ENCODE measurements at places on chromosomes 5 and 9.

DNA sequence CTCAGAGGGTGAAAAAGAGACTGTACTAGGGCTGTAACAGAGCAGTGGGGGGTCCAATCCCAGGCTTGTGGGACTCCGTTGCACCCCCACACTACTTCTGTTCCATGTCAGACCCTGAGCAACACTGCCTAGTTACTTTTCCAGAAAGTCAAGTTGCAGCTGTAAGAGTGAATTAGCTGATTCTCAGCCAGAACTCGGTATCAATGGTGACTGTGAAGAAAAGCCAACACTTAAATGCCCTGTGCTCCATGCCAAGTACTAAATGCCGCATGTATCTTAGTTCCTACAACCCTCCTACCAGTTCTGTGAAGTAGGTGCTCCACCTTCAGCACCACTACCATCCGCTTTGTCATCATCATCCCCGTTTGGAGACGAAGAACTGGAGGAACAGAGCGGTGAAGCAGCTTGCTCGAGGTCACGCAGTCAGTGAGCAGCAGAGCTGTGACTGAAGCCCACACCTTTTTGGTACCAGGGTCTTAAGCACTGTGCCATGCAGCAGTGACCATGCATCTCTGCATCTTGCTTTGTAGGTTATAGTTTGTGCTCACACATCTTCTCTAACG, 64.3 kb downstream of the NSG2 start:
- H3K27ac ChIP-seq: no peak overlapping the region
- no peak for DNase-seq
- no peaks in the 10 kb centered on the region for H3K4me1 ChIP-seq
- no peak overlapping the region for H3K4me3 ChIP-seq

DNA sequence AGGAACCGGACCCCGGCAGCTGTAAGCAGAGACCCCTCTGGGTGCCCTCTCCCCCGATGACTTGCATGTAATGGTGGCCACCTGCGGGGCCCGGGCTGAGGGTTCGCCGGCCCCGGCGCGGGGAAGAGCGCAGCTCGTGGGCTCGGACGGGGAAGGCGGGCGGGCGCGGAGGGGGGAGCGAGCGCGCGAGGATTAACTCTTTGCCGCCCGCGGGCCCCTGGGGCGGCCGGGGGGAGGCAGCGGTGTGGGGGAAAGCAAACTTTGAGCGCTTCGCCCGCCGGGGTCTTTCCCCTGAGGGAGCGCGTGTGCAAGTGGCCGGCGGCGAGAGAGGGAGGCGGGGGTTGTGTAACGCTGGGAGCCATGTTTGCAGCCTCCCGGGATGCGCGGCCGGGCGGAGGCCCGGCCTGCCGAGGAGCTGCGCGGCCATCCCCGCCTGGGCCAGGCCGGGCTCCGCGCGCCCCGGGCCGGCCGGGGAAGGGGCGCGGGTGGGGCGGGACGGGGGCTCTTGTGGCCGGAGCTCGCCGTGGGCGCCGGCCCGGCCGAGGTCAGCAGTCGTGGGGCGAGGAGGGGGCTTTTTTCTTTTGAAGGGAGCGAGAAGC, 547 bp downstream of the ANP32B start:
- H3K27me3 ChIP-seq: no peaks in the 10 kb centered on the region
- peaks cover 6% of the 10 kb centered on the region for H3K36me3 ChIP-seq
- DNase-seq: peak; percentile 76
- peaks cover 35% of the 10 kb centered on the region for H3K4me1 ChIP-seq

DNA sequence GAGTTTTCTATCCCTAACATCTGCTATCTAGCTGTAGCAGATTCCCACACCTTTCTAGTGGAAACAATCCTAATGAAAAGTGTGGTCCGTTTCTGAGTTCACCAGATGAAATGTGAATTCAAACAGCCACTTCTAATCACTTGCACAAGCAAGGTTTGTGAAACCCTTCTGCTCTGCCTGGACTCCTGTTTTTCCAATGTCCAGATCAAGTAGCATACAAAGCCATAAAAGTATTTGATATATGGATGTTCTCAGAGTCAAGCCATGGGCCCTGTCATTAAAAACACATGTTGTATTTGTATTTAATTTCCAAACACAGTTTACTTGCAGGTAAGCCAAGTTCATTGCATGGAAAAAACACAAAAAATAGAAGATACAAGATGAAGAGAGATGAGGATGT, 570.4 kb downstream of the NR2F1-AS1 start:
- no peaks in the 10 kb centered on the region for H3K27me3 ChIP-seq
- no peak for DNase-seq
- no peak overlapping the region for H3K27ac ChIP-seq
- no peak overlapping the region for H3K4me3 ChIP-seq

- H3K27ac ChIP-seq: no peak overlapping the region
- DNase-seq: no peak
- H3K36me3 ChIP-seq: no peaks in the 10 kb centered on the region
- H3K27me3 ChIP-seq: peaks cover 4% of the 10 kb centered on the region
- no peaks in the 10 kb centered on the region for H3K4me1 ChIP-seq
- no peak overlapping the region for H3K4me3 ChIP-seq
These were observed 124.5 kb upstream of the FST start for GRCh38 chr5:53355931-53356330.

DNA sequence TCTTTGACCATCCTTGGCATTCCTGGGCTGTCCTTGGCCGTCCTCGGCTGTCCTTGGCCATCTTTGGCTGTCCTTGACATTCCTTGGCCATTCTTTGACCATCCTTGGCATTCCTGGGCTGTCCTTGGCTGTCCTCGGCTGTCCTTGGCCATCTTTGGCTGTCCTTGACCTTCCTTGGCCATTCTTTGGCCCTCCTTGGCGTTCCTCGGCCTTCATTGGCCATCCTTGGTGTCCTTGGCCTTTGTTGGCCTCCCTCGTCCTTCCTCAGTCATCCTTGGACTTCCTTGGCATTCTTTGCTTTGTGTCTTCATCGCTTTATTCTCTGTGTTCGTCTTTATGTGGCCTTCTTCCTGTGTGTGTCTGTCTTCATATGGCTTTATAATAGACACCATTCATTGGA, 20.7 kb downstream of the NDUFS6 start:
- peaks cover 23% of the 10 kb centered on the region for H3K36me3 ChIP-seq
- peaks cover 4% of the 10 kb centered on the region for H3K4me1 ChIP-seq
- no peak overlapping the region for H3K4me3 ChIP-seq
- DNase-seq: no peak

- no peak overlapping the region for H3K27ac ChIP-seq
- H3K27me3 ChIP-seq: no peaks in the 10 kb centered on the region
These were observed 61.9 kb upstream of the ELL2 start for GRCh38 chr5:96023518-96023917.

DNA sequence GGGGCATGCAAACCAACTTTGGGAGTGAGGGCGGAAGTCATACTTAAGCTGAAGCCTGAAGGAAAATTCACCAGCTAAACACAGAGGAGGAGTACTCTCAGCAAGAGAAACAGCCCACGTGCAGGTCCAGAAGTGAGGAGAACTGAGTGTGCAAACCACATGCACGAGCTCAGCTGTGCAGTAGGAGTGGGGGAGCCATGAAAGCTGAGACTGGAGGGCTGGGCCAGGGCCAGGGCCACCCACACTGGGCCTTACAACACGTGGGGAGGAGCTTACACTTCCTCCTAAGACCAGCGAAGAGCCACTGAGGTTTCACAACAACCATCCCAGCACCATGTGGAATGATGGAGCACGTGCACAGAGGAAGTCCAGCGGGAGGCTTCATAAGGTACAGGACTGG, 9.3 kb upstream of the WWC1 start:
- no peak overlapping the region for H3K4me3 ChIP-seq
- no peaks in the 10 kb centered on the region for H3K4me1 ChIP-seq
- DNase-seq: no peak
- H3K36me3 ChIP-seq: peaks cover 14% of the 10 kb centered on the region
- no peak overlapping the region for H3K27ac ChIP-seq

- no peaks in the 10 kb centered on the region for H3K36me3 ChIP-seq
- H3K4me3 ChIP-seq: no peak overlapping the region
- peaks cover 3% of the 10 kb centered on the region for H3K27me3 ChIP-seq
- no peak overlapping the region for H3K27ac ChIP-seq
- no peak for DNase-seq
- H3K4me1 ChIP-seq: no peaks in the 10 kb centered on the region
These were observed 93.0 kb downstream of the IRX2 start for GRCh38 chr5:2658447-2658846.

- no peak overlapping the region for H3K4me3 ChIP-seq
- H3K36me3 ChIP-seq: no peaks in the 10 kb centered on the region
- no peak for DNase-seq
- H3K4me1 ChIP-seq: no peaks in the 10 kb centered on the region
- no peak overlapping the region for H3K27ac ChIP-seq
- H3K27me3 ChIP-seq: no peaks in the 10 kb centered on the region
These were observed 61.4 kb upstream of the MRPS30 start for GRCh38 chr5:44747396-44747795.

DNA sequence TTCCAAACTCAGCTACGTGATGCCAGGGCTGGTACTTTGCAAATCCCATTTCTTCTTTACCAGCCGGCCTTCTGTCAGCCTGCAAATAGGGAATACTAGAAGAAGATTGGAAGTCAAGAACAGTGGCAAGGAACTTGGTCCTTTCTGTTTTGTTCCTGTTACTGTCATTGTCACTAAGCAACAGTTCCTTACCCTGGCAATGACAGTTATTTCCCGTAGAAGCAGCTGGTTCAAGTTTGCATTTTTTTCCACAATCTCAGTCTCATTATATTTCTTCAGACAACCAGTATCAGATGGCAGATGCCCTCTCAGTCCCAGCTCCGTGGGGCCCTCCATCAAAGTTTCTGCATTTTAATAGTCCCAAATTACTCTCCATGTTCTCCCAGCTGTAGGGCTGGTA, 9.1 kb upstream of the C1QTNF2 start:
- no peak for DNase-seq
- no peaks in the 10 kb centered on the region for H3K36me3 ChIP-seq
- no peak overlapping the region for H3K27ac ChIP-seq
